ENCODE measurements at places on chromosomes 1 and 21. TPM values are rescaled to one million over a fixed set of nuclear protein-coding genes. Genes with fewer than 3 reads are reported as not detected.

Gene KCNJ9
- total RNA-seq = not detected

Gene CIART
- total RNA-seq = 11.4 TPM

Gene BSND
- total RNA-seq = not detected

Gene RPE65
- total RNA-seq = not detected

Gene FOXD3
- total RNA-seq = 0.20 TPM

Gene LCE2C
- total RNA-seq = not detected

Gene ITLN1
- total RNA-seq = not detected

Gene CLCA4
- not detected for total RNA-seq

Gene ESRRG
- total RNA-seq = not detected

Gene TMPRSS2
- total RNA-seq = 5.5 TPM

Measured in M059J (cell line).